M059J (cell line): ENCODE measurements at places on chromosomes 1 and 21. TPM values are rescaled to one million over a fixed set of nuclear protein-coding genes. Genes with fewer than 3 reads are reported as not detected.

- DNase-seq: peak; percentile 87
Measured at GRCh38 chr1:234756066-234756774, 146.2 kb upstream of the IRF2BP2 start.

The CRYAA gene
- not detected in 2 replicates for total RNA-seq

DNA sequence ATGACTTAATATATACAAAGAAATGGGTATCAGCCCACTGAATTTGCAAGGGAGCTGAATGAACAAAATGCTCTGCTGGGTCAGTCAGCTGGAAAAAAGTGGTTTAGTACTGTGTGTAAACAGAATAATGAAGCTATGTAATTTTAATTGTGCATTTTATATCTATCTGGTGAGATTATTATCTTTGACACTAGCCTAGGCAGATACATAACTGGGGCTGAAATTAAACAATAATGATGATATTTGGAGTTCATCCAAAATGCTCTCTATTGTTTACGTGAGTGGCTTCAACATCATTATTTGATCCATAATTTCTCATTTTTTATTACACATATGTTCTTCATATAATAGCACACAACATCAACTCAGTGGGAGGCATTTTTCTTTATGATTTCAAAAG is 208.5 kb upstream of the SNX7 start:
- no peak for DNase-seq

GRCh38 chr1:201336711-201337450 is 40.6 kb downstream of the TNNT2 start:
- no peak for DNase-seq

- DNase-seq: peak; percentile 66
Measured at GRCh38 chr1:120178799-120179756, 2.8 kb upstream of the SEC22B start.

- no peak for DNase-seq
Measured at GRCh38 chr1:2925918-2926317, 95.3 kb upstream of the ACTRT2 start.

- peak; percentile 39 for DNase-seq
Measured at GRCh38 chr1:46613661-46614603, 2.7 kb downstream of the MOB3C start.

GRCh38 chr1:177287994-177288393 is 117.2 kb downstream of the BRINP2 start:
- DNase-seq: no peak

The YBX1 gene
- total RNA-seq: 851 and 884 TPM in 2 replicates

The ASTN1 gene
- total RNA-seq: 0.02 TPM in 1 of 2 replicates, not detected in the other

The OR2T11 gene
- total RNA-seq: not detected in 2 replicates

GRCh38 chr1:95991787-95992520 is 729.6 kb upstream of the PTBP2 start:
- no peak for DNase-seq

DNA sequence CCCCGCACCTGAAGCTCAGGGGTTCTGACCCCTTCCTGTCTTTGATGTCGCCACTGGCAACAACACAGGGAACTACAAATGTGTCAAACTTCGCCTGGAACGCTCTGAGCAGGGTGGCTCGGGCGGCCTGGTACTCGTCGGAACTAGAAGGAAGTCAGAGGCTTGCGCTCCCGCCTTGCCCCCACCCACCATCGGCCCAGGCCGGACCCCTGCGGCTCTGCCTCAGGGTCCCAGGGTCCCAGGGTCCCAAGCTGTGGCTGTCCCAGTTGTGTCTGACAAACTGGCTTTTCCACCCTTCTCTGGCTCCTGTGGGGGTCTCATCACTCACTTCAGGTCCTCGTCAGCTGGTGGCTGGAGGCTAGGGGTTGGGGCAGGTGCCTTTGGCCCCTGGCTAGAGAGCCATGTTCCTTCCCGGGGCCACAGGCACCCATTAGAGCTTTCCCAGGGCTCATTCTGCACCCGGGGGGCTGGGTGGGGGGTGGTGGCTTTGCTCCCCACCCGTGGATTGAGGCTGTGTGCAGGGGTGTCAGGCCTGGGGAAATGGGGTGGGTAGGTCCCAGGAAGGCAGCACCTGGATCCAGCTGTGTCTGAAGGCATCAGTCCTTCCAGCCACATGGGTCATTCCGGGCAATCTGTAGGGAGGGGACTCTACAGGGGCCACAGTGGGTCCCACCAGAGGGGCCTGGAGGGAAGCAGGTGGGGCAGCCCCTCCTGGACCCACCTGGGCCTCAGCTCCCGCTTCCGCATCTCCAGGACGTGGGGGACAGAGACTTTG is 8.0 kb upstream of the TMEM52 start:
- no peak for DNase-seq

- DNase-seq: no peak
Measured at GRCh38 chr21:39429445-39429844, 16.1 kb downstream of the LCA5L start.

The WNT9A gene
- 0.10 and 0.37 TPM in 2 replicates for total RNA-seq

The FCMR gene
- 0.34 and 3.5 TPM in 2 replicates for total RNA-seq

DNA sequence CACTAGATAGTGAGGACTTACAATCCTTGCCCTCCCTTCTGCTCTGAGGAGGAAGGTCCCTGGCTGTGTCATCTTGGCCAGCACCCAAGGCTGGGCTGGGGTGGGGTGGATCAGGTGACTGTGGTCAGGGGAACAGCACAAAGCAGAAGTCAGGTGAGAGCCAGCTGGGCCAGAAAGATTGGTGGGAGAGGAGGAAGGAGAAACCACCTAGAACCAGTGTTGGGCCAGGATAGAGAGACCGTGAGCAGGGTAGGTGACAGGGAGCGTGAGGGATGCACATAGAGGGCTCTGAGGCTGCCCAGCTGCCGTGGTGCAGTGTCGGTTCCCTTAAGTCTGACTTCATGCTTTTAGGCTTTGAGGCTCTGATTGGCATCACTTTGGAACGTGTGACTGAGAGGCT is 22.7 kb downstream of the NCF2 start:
- peak; percentile 74 for DNase-seq

- DNase-seq: peak; percentile 77
Measured at GRCh38 chr1:150563340-150564038, 14.3 kb downstream of the ADAMTSL4 start.

GRCh38 chr1:199405634-199406196 is 621.8 kb upstream of the NR5A2 start:
- no peak for DNase-seq

DNA sequence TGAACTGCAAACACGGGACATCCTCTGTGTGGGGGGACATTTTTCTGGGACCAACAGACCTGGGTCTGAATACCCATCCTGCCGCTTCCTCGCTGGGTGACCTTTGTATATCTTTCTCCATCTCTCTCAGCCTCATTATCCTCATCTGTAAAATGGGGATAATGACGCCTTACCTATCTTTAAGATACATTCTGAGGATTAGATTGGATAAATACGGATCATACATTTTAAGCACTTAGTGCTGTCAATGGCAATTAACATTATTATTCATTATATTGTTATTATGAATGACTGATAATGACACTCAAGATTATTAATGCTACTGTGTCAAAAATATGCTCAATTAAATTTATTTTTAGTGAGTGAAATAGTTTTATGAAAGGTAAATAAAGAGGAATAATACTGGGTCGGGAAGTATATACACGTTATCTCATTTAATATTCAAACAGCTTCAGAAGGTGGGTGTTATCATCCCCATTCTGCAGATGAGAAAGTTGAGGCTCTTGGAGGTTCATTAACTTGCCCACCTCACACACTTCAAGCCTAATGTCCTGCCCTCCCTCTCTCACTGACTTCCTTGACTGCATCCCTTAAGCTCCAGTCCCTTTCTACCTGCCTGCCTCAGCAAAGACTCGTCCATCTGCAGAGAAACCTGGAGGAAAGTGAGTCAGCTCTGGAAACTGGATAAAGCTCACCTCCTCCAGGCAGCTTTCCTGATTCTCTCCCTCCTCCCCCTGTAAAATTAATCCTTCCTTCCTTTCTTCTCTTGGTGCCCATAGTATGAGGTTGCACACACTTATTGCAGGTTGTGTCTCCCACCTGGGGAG is 120.7 kb upstream of the JUN start:
- no peak for DNase-seq
